ENCODE measurements at places on chromosomes 16 and 17.

- peak; percentile 77 for DNase-seq
Observed at GRCh38 chr16:25066747-25067631, 44.6 kb upstream of the LCMT1 start.

DNA sequence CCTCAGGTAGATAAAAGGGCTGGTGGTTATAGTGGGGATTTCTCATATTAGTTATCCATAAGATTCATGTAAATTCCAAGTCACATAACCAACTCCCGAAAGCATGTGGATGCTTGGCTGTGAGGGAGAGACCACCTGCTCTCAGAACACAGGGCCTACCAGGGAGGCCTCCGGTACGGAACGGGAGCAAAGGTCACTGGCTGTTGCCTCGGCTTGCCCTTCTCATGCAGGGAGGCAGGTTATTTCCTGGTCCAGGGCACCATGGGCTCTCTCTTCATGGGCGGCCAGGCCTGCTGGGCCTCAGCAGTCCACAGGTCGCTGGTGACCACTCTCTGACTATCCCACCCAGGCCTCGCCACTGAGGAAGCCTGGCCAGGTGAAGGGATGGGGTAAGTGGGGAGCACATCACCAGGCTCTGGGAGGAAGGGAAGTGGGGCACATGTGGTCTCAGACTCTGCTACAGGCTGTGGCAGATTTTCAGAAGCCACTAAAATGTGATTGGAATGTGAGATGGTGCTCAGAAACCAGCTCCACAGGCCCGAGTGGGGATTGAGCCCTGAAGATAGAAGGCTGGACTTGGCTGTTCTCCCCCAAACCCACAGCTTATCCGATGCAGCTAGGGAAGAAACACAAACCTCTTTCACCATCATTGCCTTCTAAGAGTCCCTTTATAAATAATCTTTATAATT lies 45.4 kb downstream of the HNF1B start:
- DNase-seq, result peak; percentile 2

DNA sequence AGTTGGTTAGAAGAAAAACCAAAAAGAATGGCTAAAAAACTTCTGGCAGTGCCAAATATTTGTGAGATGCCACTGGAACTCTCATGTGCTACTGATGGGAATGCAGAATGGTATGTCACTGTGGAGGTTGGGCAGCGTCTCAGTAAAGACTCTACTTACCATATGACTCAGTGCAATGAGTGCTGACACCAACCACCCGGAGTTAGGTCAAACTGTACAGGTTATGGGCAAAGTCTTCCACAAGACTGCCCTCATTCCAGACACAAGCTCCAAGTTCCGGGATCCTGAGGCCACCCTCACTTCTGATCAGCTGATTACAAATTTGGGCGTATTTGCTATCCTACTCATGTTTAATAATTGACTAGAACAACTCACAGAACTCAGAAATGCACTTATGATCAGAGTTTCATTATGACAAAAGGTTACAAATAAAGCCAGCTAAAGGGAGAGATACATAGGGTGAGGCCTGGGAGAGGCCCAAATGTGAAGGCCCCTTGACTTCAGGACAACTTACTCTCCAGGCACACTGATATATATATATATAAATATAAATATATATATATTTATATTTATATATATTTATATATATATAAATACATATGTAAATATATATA lies 114.9 kb downstream of the TRIM37 start:
- no peak for DNase-seq

DNA sequence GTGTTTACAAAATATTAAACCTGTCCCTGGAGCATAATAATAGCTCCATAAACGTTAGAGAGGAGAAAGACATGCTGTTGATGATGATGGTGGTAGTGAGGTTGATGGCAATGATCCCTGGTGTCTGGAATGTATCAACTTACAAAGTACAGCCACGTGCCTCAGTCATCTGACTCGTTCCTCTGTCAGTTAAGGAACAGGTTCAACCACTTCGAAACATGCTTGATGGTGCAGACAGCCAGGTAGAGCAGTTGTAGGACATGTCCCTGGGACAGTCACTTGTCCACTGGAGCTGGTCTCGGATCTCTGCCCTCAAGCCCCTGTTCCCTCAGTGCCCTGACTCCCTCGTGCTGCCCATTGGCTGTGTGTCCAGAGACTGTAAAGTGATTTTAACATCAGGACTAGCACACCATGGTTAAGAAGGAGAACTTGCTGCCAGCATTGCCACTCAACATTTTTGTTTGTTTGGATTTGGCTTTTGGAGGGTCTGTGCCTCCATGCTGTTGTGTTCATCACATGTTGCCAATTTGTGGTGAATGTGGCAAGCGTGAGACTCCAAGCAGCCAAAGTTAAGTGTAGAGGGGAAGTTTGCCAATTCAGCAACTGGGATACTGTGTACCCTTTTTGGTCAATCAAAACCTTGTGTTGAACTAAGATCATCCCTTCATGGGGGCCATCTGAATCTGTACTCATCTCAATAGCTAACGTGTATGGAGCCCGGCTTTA lies 16.3 kb upstream of the SALL1 start:
- no peak for DNase-seq

DNA sequence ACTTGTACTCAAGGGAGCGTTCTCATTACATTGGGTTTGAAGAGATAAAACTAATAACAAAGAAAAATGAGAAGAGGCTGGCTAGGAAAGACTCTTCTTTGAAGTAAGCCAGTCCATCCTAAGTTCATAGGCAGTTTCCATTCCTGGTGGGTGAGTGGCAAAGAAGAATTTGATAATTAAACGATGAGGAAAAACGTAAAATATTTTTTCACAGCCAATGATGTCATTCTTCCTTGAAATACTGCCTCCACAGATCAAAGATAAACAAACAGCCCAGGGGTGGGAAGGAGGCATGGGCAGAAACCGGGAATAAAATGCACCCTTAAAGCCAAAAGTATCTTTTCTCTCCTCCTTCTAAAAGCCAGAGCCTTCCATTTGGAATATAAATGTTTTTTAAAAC lies 346.6 kb downstream of the PMP22 start:
- no peak for DNase-seq

DNA sequence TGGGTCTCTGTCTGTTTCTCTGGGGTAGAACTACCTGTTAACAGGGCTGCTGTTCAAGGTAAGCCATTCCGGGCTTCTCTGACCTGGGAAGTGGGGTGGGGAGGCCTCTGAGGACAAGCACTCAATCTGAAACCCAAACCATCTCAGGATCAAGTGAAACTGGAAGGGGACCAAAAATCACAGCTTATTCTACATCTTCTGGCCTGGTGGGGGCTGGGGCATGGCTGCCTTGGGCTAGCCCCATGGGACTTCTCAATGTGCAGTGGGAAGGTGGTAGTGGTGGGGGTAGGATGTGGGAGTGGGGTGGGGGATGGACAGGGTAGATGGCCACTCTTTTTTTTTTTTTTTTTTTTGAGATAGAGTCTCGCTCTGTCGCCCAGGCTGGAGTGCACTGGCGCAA lies 5.5 kb downstream of the FLOT2 start:
- DNase-seq, result no peak

DNA sequence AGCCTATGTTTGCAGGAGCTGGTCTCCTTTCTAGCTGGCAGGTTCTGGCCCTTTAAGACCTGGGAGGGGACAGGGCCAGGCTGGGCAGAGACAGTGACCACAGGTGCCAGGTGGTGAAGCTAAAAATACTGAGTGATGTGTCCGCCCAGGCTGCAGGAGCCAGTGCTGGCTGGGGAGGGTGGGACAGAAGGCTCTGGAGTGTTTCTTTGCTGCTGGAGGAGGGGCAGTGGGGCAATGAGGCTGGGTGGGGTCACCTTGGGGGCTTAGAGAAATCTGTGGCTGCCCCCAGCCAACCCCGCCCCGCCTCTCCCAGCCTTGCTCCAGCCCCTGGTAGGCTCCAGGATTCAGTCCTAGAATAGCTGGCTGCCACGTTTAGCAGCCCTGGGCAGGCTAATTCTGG lies 30.4 kb upstream of the SBK1 start:
- no peak for DNase-seq

- DNase-seq, result no peak
Observed at GRCh38 chr17:36645422-36645821, 44.0 kb downstream of the MRM1 start.

DNA sequence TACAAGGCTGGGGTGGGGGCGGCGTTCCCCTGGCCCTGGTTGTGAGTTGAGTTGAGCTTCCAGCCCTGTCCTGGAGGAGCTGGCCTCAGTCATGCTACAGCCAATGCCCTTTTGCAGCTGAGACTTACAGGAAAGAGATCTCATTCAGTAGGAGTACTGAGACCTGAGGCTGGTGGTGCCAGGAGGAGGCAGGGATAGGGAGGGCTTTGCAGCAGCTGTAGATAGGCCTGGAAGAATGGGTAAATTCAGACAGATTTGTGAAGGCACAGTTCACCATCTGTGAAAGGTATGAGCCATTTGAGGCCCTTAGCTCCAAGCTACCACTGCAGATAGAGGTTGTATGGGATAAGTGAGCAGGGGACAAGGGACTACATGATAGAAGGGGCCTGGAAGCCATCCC lies 5.6 kb downstream of the STX4 start:
- no peak for DNase-seq

DNA sequence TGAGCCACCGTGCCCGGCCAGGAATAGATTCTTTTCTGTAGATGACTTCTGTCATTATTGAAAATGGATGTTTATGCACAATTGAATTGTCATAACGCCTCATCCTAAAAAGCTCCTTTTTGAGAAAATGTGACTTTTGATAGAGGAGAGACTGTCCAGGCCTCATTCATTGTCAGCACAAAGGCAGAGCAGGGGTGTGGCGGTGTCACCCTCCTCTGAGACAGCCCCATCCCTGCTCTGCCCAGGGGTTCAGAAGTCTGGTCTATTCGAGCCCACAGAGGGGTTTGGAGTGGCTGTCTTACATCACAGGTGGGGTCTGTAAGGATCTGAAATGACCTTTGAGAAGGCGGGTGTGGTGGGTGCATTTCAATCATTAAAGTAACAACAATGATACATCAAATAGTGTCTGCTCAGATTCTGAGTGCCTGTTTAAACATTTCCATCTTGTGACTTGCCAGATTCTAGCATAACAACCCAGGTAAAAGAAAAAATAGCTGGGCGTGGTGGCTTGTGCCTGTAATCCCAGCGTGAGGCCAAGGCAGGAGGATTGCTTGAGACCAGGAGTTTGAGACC lies 161.0 kb downstream of the SEC14L1 start:
- DNase-seq, result no peak

DNA sequence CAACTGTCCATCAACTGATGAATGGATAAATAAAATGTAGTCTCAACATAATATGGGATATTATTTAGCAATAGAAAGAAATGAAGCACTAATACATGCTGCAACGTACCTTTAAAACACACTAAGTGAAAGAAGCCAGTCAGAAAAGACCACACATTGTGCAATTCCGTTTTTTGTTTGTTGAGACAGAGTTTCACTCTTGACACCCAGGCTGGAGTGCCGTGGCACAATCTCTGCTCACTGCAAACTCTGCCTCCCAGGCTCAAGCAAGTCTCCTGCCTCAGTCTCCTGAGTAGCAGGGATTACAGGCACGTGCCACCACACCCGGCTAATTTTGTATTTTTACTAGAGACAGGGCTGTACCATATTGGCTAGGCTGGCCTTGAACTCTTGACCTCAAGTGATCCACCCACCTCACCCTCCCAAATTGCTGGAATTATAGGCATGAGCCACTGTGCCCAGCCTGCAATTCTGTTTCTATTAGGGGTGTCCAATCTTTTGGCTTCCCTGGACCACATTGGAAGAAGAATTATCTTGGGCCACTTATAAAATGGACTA lies 40.1 kb downstream of the SCNN1B start:
- no peak for DNase-seq

DNA sequence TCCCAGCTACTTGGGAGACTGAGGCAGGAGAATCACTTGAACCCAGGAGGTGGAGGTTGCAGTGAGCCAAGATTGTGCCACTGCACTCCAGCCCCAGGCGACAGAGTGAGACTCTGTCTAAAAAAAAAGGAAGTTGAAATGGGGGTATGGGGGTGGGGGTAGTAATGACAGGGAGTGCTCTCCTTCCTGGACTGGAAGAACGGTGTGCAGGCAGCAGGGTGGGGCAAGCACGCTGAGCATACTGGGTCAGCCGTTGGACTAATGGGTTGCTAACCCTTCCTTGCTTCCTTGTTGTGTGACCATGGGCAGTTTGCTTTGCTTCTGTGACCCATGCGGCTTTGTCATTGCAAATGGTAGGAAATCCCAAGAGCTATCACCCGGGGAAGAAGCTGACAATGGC lies 16.5 kb downstream of the KATNIP start:
- no peak for DNase-seq

DNA sequence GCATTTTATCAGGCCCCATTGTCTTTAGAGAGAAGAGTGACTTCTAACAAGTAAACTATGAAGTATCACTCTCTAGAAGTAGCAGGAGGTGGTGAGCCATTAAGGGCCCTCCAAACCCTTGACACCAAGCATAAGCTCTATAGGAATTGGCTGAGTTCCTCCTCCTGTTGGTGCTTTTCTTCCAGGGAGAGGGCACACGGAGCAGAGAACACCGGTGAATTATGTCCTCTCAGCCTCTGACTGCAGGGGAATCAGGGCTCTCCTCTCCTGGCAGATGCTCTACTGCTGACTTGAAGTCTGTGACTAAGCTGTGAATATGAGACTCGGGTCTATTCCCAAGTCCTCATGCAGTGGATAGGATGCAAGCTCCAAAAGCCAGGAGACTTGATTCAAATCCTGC lies 32.3 kb downstream of the CHD9 start:
- DNase-seq, result no peak

DNA sequence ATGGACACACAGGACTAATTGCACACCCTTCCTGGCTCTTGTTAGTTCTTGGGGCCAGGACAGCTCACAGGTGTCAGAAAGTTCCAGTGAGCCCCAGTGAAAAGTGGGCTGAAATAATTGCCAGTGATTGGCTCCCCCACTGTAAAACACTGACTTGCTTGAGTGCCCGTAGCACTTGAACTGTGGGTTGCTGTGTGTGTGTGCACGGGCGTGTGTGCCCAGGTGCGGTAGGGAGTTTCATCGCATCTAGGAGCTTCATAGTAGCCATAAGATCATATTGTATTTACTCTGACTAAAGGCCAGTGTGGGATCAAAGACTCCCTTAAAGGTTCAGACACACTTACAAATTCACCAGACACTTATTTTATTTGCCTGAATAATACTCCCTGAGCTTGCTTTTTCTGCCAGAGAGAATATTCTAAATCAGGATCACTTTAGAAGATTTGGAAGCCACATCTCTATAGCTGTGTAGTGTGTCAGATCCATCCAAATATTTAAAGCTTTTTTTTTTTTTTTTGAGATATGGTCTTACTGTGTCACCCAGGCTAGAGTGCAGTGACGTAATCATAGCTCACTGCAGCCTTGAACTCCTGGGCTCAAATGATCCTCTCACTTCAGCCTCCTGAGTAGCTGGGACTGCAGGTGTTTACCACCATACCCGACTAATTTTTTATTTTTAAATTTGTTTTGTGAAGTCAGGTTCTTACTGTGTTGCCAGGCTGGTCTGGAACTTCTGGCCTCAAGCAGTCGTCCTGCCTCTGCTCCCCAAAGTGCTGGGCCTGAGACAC lies 11.4 kb downstream of the UNK start:
- DNase-seq, result no peak
